ENCODE measurements at places on chromosomes 7 and 10.

DNA sequence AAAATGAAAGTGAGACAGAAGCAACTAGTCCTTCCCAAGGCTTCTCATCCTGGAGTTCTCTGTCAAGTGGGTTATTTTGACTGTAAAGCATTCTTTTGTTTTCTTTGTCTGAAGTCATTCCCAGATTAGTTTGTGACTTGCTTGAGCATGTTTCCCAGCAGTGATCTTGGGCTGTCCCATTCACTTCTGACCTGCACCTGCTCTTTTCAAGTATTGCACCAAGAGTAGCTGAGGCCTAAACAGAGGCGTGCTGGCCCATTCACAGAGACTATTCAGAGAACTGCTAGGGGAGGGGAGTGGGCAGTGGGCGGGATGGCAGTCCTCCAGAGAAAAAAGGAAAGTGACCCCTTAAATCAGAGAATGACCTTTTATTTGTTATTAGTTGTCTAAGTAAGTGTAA lies 61.3 kb downstream of the CACNA2D1 start:
- no peak for DNase-seq

DNA sequence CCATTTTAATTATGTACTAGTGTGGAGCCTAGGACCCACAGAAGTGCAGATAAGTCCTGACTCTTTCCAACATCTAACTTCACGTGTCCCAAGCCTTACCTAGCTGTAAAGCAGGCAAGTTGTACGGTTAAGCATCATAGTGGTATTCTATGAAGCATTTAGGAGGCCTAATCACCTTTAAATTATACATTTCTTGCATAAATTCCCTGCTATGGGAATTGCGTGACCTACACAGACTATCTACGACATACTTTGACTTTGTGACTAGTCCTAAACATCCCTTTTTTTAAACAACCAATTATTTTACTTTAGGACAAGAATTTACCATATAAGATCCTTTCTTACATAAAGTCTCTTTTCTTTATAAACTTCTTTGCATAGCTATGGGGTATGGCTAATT lies 37.7 kb upstream of the LRGUK start:
- no peak for DNase-seq

GRCh38 chr10:6014241-6014761 lies 37.0 kb upstream of the IL15RA start:
- peak; percentile 82 for DNase-seq

GRCh38 chr10:125125951-125126735 lies 34.2 kb downstream of the CTBP2 start:
- DNase-seq, result no peak

GRCh38 chr10:72335394-72336258 lies 19.1 kb downstream of the DNAJB12 start:
- DNase-seq, result peak; percentile 64

DNA sequence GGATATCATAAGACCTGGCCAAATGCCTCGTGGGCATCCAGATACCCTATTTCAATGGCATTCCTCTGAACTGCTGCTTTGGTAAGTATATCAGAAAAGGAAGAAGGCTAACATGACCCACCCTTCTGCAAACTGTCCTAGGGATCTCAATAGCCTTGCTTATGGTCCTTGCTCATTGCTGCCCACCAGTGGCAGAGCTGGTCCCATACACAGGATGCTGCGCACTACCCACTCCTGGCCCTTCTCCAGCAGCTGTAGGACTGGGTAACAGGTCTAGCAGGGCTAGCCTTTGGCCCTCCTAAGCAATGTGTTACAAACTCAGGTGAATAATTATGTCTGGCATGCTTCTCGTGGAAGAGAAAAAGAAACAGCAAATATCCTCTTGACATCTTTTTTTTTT lies 72.5 kb downstream of the C10orf90 start:
- no peak for DNase-seq

- DNase-seq, result no peak
These were observed 126.7 kb downstream of the CPEB3 start for GRCh38 chr10:92164036-92164696.

DNA sequence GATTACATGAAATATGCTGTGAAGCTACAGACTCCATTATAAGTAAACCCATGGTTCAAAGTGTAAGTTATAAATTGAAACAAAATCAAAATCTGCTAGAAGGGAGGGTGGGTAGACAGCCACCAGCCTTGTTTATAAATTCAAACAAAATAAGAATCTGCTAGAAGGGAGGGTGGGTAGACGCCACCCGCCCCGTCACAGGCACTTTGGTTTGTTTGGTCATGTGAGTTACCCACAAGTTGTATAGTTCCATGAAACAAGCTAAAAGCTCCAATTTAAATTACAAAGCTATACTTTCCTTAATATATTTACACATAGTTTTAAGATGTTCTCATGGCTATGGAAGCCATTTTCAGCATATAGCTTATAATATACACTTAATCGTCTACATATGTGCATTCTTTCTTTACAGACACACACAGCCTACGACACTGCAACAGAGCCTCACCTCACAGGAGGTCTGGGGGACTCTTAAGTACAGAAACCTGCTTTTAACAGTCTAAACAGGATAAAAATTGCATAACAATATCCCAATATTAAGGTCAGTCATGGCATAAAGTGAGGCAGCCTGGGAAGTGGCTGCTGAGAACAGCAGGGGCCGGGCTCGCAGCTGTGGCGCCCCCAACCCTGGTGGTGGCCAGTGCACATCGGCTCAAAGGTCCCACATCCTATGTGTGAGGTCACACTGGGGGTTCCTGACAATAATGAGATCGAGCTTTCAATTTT lies 28.1 kb upstream of the NCAPG2 start:
- no peak for DNase-seq

DNA sequence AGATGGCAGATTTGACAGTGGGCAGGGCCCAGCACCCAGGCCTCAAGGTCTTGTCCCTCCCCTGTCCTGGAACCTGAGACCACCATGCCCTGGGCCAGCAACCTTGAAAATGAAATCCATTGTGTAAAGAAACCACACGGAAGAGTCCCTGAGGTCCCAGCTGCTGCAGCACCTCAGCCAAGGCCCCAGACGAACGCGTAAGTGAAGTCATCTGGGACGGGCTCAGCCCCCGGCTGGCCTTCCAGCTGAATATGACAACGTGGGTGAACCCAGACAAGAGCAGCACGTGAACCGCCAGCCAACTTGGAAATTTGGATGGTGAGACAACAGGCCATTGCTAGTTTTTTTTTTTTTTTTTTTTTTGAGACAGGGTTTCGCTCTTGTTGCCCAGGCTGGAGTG lies 70.3 kb downstream of the CYTH3 start:
- no peak for DNase-seq

GRCh38 chr7:52095861-52096260 lies 779.3 kb upstream of the COBL start:
- DNase-seq, result no peak

DNA sequence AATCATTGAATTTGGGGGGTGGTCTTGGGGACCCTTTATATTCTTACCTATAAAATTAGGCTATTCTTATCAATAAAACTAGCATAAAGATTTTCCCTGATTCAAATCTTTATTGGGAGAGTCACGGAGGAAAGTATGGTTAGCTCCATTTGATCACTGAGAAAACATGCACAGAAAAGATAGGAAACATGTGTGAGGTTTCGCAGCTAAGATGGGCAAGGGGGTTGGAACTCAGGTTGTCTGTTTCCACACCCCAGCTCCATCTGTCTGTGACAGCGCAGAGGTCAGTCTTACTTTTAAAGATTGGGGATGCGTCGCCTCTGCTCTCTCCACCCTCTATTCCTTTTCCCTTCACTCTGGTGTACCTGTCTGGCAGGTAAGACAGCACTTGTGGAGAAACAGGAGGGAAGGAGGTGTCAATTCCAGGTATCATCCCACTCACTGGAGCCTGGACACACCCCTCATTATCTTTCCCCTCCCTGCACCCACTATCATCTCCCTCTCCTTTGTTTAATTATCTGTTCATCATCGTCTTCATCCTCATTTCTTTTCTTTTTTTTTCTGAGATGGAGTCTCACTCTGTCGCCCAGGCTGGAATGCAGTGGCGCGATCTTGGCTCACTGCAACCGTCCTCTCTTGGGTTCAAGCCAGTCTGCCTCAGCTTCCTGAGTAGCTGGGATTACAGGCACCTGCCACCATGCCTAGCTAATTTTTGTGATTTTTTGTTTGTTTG lies 2.4 kb upstream of the DENND10 start:
- no peak for DNase-seq

- DNase-seq, result no peak
These were observed 12.6 kb downstream of the FKBP6 start for GRCh38 chr7:73340514-73340913.

DNA sequence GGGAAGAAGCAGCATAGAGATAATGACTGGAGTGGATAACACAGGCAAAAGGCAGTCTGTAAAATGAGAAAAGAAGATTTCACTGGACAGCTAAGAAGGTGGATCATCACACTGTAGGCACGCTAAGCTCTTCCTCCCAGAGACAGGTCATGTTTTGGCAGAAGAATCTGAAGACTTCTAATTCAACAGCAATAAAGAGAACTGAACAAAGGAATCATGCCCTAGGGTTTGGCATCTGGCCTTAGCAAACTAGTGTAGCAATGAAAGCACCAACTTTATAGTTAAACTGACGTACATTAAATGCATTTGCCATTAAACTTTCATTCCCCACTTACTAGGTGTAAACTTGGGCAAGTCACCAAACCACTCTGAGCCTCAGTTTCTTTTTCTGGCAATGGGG lies 84.4 kb upstream of the SEM1 start:
- DNase-seq, result no peak

GRCh38 chr7:157730614-157731013 lies 393.8 kb downstream of the DNAJB6 start:
- no peak for DNase-seq

- no peak for DNase-seq
These were observed 75.3 kb upstream of the NKX6-2 start for GRCh38 chr10:132861116-132861691.

DNA sequence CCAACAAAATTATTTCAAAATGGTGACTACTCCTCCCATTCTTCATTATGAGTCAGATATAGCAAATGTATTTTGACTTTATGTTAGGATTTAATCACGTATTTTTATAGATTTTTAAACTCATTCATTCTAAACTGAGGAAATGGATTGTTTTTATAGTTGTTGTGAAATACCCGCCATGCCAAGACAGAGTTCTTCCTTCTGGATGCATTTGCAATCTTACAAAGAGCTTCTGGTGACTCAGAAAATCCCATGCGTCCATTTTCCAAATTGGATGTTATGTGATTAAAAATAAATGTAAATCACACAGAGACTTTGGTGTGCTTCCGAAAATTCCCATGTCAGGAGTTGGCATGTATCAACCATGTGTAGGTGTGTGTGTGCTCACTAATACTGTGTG lies 179.3 kb downstream of the TRIL start:
- DNase-seq, result no peak
